ENCODE measurements at places on chromosomes 6 and 20.

DNA sequence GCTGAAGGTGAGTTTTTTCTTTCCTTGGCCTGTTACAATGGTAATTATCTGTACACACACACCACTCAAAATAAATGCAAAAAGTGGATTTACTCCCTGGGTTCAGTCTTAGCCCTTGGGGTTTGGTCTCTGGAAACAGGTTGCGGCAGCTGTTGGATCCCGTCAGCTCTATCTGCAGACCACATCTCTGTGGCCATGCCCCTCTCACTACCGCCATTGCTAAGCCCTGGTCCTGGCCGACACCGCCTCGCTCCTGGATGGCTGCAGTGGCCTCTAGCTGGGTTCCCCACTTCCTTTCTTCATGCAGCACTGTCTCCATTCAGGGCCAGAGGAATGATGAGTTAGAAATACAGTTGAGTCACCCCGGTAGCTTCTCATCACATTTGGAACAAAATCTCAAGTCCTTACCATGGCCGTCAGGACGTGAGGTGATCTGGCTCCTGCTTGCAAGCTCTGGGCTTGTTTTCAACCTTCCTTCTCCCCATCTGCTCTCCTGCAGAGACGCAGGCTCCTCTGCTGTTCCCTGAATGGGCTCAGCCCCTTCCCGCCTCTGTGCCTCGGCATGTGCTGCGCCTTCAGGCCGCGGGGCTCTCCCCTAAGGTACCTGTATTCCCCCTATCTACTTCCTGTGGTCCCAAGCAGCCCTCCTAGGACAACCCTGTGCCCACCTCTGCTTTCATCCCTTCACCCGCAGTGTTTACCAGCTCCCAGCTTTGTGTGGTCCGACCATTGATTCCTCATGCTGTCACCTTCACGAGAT is 38.0 kb downstream of the EFCAB8 start:
- DNase-seq = no peak

GRCh38 chr6:25934735-25935313 is 4.3 kb upstream of the SLC17A2 start:
- DNase-seq = no peak

DNA sequence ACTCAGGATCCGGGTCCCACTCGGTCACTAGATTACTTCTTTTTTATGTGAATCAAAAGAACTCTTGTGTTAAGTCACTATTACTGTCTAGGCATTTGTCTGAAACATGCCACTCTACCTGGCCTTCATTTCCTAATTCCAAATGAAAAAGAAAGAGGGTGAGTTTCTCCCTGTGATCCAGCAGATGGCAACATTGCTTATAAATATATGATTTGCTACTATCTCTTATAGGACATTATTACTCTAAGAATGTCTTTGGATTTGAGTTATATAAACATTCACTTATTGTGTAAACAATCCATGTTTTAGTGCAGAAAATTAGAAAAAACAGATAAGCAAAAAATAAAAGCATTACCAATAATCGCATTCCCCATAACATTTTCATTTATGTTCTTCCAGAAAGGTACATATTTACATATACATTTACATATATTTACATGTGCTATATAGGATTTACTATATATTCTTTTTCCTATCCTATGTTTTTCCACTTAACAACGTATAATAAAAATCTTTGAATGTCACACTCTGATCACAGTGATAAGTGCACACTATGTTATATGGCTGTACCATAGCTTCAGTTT is 66.9 kb downstream of the FAXC start:
- no peak for DNase-seq

GRCh38 chr6:148395583-148396101 is 53.0 kb downstream of the SASH1 start:
- no peak for DNase-seq

GRCh38 chr6:76381612-76382011 is 309.1 kb upstream of the IMPG1 start:
- DNase-seq = no peak

GRCh38 chr6:151609146-151609902 is 115.5 kb downstream of the CCDC170 start:
- DNase-seq = no peak

GRCh38 chr6:5102267-5102970 is 17.3 kb downstream of the PPP1R3G start:
- no peak for DNase-seq

DNA sequence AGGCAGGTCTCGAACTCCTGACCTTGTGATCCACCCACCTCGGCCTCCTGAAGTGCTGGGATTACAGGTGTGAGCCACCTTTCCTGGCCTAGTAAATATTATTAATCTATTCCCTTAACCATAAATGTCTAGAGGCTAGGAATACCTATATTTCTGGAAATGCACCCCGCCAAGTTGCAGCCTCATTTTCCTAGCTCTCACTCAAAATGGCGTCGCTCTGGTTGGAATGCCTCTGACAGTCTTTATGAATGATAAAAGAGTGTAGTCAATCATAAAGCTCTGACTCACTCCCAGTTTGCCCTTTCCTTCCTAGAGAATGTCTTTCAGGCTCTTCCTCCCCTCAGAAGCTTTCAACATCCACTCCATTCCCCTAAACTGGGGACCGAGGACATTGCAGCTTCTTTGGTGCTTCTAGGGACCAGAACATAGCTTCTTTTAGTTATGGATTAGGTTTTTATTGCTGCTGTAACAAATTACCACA is 14.1 kb upstream of the TRIM26 start:
- no peak for DNase-seq

GRCh38 chr6:335572-335971 is 43.3 kb downstream of the DUSP22 start:
- DNase-seq = no peak

All from stimulated activated CD4-positive, alpha-beta T cell treated with anti-CD3 and anti-CD28 coated beads, Interleukin-1b, Interleukin-23, amount 100 ng/mL, for 48 hours (primary cell).